Daoy (cell line): ENCODE measurements at places on chromosomes 3 and 15.

DNA sequence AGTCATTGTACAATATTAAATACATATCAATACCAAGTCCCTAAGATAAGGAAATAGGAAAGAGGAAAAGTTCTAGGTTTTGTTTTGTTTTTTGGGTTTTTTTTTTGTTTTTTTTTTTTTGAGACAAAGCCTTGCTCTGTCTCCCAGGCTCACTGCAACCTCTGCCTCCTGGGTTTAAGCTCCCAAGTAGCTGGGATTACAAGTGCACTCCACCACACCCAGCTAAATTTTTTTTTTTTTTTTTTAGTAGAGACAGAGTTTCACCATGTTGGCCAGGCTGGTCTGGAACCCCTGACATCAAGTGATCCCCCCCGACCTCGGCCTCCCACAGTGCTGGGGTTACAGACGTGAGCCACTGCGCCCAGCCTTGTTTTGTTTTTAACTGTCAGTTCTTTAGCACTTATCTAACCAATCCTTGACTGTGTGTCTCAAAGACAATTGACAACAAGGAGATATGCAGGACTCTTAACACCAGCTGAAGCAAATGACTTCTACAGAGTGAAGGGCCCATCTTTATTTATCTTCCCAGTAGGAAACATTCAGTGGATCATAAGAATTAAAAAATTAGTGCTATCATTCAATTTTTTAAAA lies 100.0 kb upstream of the RAP2B start:
- no peak for DNase-seq

DNA sequence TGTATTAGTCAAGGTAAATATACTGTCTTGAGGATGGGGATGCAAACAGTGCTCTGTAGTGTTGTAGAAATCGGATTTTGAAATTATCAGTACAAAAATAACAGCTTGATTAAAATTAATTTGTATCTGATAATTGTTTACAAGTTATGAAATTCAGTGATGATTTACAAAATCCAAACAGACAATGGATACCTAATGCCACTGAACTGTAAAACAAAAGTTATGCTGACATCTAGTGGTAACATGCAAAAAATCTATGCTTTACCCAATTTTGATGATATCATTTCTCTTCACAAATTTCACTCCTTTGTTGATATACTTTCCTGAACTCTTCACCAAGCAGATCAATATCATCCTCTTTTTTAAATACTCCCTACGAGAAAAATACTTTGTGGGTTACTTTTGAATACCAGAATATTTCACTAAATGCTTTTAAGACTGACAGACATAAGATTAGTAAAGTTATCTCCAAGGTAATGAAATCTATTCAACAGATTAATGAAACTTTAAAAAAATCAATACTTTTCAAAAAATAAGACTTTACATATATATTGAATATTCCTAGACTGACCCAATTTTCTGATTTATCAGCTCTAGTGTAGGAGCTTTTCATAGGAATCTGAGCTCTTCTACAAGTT lies 36.0 kb downstream of the MNS1 start:
- no peak for DNase-seq

DNA sequence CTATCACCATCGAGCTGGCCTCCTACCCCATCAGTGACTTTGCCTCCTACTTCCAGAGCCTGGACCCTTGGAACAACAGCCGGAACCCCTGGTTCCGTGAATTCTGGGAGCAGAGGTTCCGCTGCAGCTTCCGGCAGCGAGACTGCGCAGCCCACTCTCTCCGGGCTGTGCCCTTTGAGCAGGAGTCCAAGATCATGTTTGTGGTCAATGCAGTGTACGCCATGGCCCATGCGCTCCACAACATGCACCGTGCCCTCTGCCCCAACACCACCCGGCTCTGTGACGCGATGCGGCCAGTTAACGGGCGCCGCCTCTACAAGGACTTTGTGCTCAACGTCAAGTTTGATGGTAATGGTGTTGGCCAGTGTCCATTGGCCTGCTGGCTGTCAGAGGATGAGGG lies 6.1 kb downstream of the GRM2 start:
- DNase-seq = no peak

DNA sequence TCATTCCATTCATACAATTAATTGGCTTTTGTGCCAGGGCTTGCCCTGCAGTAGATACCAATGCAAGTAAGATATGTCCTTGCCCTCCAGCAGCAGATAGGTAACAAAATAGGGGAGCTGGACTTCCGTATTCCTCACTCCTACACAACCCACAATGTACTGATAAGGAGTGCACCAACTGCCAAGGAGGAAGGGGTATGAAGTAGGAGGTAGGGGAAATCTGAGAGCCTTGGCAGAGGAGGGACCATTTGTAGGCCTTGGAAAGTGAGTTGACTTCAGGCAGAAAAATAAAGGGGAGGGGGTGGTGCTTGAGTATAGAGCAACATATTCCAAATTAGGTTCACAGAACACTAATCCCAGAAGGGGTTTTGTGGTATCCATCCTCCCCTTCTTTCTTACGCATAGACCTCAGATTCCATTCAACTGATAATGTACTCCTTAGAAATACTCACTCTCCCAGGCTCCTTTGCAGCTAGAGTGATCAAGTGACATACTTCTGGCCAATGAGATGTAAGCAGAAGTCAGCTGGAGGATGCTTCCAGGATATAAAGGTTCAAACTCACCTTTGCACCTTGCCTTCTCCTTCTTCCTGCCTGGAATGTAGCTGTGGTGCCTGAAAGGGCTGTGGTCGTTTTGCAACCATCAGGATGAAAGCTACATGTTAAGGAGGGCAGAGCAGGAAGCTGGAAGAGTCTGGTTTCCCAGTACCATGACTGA lies 127.1 kb upstream of the SMAD3 start:
- DNase-seq = no peak

GRCh38 chr3:126685021-126685420 lies 19.0 kb upstream of the CHCHD6 start:
- no peak for DNase-seq

DNA sequence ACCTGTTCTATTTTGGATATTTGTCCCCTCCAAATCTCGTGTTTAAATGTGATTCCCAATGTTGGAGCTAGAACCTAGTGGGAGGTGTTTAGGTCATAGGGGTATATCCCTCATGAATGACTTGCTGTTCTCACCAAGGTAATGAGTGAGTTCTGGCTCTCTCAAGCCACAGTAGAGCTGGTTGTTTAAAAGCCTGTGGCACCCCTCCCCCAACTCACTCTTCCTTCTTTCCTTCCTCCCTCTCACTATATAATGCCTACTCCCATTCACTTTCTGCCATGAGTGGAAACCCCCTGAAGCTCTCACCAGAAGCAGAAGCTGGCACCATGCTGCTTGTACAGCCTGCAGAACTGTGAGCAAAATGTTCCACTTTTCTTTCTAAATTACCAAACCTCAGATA lies 341.1 kb downstream of the SI start:
- no peak for DNase-seq

DNA sequence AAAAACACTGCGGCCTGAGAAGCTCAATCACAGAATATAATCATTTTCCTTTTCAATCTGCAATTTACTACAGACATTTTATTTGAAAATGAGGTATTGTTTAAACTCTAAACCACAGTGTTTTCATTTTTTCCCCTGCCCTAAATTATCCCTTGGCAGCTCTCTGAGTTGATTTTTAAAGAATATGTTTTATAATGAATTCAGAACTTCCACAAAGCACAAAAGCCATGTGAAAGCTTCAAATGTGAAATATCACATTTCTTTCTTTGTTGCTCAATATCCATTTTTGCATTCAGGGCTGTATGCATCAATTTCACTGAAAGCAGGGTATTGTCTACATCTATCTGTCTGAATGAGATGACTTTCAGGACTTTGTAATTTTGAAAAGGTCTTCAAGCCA lies 813.6 kb upstream of the ALCAM start:
- DNase-seq = no peak

DNA sequence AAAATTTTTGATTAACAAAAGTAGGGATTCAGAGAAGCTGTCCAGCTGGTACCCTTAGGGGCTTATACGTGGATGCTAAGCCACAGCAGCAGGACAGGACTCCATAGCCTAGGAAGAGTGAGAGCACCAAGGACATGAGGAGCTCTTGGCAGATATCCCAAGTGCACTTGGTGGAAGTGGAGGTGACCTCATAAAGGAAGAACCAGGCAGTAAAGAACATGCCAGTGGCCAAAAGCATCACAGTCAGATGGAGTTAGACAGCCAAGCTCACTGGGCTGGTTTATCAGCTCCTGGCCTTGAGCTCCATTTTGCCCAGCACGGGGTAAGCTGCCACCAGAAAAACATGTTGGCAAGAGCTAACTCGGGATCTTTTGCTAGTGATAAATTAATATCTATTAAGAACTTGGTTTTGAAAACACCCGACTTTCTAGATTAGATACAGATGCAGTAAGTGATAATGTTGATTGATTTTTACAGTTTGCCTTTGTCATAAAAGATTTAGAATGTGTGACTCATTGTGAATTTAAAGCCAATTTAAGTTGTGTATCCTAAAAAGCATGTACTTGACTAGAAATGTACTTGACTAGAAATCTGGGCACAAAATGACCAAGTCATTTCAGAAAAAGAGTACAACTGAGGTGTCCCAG lies 108.0 kb downstream of the CMSS1 start:
- DNase-seq = peak; percentile 86

- DNase-seq = no peak
Measured at GRCh38 chr3:129918461-129918860, 24.9 kb upstream of the TMCC1 start.

GRCh38 chr15:55248895-55249294 lies 40.7 kb downstream of the RAB27A start:
- DNase-seq = no peak
